ENCODE measurements at places on chromosomes 2 and 18. TPM values are rescaled to one million over a fixed set of nuclear protein-coding genes. Genes with fewer than 3 reads are reported as not detected.

DNA sequence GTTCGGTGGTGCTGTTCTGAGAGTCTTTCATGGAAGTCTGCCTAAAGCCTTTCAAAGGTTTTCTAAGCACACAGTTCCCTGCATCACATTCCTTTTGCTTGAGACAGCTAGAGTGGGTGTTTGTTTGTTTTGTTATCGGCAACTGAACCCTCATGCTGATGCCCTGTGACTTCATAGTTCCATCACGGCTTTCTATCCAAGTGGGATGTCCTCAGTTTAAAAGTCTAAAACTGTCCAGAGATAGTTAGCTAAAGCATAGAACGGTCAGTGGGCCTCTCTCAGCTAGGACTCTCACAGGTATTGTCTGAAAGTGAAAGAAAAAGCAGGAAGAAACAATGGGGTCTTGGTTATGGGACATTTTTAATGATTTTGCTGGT is 337.3 kb downstream of the OSR1 start:
- no peak for DNase-seq

MDH1B gene
- 0.86 TPM for total RNA-seq

GRCh38 chr18:62450175-62450545 is 72.7 kb upstream of the ZCCHC2 start:
- DNase-seq: no peak

- DNase-seq: no peak
These were observed 57.2 kb downstream of the MAP4K3 start for GRCh38 chr2:39379643-39380524.

DNA sequence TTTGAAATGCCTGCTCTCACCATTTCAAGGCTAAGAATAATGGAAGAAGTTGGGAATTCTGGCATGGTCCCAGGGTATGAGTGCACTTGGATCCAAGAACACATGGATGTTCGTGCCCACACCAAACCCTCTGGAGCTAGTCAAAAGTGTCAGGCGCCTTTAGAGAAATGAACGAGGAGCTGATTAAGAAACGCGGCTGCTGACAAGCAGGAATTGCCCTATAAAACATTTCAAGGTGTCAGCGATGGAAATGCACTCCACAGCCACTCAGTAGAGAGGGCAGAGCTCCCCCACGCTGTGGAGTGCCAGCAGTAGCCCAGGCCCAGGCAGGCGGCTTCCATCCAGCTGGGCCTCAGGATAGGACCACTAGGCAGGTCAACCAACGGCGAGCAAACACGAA is 213.7 kb downstream of the TTC32 start:
- no peak for DNase-seq

DNA sequence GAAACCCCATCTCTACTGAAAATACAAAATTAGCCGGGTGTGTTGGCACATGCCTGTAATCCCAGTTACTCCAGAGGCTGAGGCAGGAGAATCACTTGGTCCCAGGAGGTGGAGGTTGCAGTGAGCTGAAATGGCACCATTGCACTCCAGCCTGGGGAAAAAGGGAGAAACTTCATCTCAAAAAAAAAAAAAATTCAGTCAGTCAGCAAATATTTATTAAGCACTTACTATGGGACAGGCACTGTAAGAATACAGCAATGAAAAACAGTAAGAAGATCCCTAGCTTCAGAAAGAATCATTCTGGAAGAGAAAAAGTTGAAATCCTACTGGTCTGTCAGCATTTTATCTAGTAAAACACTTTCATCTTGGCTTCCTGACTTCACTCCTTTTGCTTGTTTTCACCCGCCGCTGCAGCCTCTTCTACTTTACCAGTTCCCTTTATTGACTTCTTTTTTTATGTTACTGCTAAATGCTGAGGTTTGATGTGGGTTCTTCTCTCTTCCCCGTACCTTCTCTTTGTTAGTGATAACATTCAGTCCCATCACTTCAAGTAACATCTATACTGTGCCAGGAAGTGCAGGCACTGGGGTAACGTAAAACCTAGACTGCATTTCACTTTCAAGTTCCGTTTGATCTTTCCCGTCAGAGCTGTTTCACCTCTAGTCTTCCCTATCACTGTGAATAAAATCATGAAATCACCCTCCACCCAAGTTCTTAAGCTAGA is 10.8 kb upstream of the TAF4B start:
- peak; percentile 82 for DNase-seq

GRCh38 chr2:211429256-211429920 is 873.0 kb downstream of the CPS1 start:
- DNase-seq: no peak

GRCh38 chr2:177338177-177338721 is 54.3 kb upstream of the AGPS start:
- DNase-seq: no peak

DNA sequence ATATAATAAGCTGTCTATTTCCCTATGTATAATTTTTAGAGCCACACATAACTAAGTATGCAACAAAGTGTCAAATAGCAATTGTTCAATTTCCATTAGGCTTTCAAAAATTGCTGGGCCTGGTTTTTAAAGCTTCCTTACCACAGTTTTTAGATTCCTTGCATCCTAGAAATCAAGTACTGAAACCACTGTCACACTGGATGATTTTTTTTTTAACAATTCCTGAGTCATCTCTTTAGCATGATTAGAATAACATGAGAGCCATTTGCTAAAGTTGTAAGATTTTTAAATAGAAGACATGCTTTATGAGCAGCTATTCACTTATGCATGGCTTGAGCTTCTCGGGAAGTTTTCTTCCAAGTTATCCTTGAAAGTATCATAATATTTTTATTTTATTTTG is 319.5 kb upstream of the NXPH2 start:
- no peak for DNase-seq

DNA sequence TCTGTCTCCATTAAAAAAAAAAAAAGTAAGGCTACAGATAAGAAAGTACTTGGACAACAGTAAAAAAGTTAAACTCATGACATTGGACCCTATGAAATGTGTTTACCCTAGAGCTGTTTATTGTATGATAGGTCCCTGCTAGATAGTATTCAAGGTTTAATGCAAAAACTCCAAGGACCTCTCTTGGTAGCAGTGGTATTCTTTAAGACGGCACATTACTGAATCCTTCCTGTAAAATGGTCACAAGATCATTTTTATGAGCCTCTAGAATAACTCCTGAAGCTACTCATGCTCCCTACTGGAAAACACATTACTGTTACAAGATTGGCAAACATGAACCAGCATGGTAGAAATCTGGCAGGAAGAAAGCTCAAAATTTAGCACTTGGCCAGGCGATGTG is 38.8 kb downstream of the GALM start:
- no peak for DNase-seq

CHRNG gene
- total RNA-seq: not detected

DNA sequence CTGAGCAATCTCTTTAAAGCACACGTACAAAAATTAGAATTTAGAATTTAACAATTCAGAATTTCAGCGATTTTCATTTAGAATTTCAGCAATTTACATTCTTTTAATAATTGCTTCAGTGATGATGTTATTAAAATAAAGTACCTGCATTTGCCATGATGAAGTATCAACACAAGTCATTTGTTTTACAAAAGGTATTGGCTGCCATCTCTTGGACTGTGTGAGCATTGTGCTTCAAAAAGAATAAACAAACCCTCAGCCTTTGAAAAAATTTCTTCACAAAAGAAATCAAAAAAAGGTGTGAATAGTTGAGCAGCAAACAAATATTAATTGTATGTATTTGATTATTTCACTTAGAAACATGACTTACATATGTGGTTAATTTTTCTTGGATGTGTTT is 27.1 kb upstream of the ZC3H15 start:
- DNase-seq: no peak

DAW1 gene
- not detected for total RNA-seq

CLEC4F gene
- total RNA-seq: not detected

DNA sequence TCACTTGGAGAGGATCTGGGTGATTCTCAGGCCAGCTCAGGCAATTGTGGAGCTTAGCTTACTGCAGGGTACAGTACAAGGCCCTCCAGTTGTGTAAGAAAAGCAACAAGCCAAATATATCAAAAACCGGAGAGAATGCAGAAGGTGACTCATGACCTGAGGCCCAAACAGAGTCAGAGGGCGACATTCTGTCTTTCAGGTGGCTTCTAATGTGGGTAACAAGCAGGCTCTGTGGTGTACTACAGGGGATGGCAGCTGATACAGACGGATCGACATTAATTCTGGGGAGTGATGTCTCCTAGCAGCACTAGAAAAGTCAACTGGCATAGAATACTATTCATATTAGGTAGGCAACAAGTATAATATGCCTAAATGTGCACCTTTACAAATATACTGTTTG is 219.5 kb upstream of the SOX11 start:
- no peak for DNase-seq

ABHD1 gene
- 0.17 TPM for total RNA-seq

PRSS56 gene
- not detected for total RNA-seq

ARHGAP28 gene
- total RNA-seq: not detected

DNA sequence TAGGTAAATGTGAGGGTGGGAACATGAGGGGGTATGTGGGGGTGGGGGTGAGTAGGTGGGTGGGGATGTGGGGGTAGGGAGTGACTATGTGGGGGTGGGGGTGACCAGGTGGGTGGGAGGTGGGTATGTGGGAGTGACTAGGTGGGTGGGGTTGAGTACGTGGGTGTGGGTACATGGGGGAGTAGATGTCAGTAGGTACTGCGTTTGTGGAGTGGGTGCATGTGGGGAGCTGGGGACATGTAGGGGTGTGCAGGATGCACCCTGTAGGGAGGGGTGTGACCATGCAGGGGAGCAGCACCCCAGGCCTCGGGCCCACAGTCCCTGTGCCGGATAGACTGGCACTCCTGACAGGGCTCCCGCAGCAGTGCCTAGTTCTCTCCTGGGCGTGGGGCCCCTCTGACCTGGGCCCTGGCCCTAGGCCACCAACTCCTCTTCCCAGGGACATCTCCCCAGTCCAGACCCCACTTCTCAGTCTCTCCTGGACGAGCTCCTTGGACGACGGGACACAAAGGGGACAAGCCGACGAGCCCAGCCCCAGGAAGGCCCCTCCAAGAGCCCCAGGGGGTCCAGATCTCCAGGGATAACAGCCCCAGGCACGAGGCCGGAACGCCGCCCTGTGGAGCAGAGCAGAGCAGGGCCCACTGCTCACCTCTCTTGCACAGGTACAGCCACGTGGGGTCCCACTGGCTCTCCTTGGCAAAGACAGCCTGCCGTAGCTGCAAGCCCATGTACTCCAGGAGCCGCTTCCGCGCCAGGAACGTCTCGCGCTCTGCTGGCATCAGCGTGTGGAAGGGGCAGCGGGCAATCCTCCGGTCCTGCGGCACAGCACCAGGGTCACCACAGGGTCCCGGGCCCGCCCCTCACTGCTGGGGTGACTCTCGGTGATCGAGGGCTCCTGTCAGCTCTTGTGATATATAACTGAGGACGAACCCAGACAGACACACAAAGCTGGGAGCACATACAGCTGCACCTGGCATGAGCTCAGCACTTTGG is 58.2 kb downstream of the ANKMY1 start:
- DNase-seq: no peak

Measured in activated naive CD4-positive, alpha-beta T cell treated with anti-CD3 and anti-CD28 coated beads for 36 hours (primary cell).